Ureter (tissue), 1 donor: ENCODE measurements at places on chromosomes 3 and 15.

- no peak for DNase-seq
These were observed 584.8 kb downstream of the DIPK2A start for GRCh38 chr3:144556392-144556791.

DNA sequence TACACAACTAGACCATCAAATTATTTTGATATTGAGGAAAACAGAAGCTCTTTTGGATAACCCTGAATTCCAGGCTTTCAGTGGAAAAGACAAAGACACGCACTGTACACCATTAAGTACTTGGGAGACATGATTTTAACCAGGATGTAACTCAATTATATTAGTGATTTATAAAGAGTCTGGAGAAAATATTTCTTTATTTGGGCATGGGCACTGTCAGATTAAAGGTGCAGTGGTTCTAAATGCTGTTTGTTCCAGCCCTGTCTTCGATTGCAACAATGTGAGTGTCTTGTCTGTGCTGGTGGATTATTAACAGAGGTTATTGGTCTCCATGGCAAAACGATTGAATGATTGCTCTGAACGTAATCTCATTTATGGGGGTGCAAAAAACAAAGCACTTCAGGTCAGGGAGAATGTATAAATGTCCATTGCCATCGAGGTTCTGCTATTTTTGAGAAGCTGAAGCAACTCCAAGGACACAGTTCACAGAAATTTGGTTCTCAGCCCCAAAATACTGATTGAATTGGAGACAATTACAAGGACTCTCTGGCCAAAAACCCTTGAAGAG, at the start of gene TM4SF4:
TSS of gene TM4SF4 (plus strand) at position 448 of the 568 bp plus-strand sequence. CDS start 181 bp downstream, outside the sequence.
- no peak for DNase-seq

DNA sequence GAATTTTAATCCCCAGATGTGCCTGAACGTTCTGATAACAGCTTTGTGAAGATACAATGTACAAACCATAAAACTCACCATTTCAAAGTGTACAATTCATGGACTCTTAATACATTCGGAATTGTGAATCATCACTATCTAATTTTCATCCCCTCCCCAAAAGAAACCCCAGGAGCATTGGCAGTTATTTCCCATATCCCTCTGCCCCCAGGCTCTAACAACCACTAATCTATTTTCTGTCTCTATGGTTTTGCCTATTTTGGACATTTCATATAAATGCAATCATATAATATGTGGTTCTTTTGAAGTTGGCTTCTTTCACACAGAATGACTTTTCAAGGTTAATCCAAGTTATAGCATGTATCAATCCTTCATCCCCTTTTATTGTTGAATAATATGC, 25.3 kb downstream of the PRICKLE2 start:
- DNase-seq, result no peak

- peak; percentile 76 for DNase-seq
These were observed 1.3 kb upstream of the KLHL40 start for GRCh38 chr3:42683875-42684598.

- no peak for DNase-seq
These were observed 38.4 kb downstream of the CCDC33 start for GRCh38 chr15:74274470-74275038.

DNA sequence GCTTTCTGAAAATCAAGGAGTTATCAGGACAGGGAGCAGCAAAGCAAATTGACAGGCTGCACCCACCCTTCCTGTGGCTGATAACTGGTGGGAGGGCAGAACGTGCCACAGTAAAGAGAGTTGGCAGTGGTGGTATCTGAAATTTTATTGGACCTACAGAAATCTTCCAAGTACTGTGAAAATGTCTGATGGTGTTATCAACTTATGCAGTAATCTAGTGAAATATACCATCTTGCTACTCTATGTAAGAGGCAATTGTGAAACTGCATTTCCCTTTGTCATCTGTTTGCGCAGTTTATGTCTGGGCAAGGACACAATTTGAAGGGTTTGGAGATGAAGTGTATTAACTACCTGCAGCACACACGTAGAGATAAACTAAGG, 1.5 kb downstream of the PLCL2 start:
- DNase-seq, result no peak
